Progenitor cell of endocrine pancreas (in vitro differentiated cells): ENCODE measurements at places on chromosomes 11 and 22.
A peak's percentile ranks its signal among the peaks of the same experiment; 100 is the strongest.

GRCh38 chr22:32531931-32532819, 57.6 kb downstream of the FBXO7 start:
- peak; percentile 21 for DNase-seq

DNA sequence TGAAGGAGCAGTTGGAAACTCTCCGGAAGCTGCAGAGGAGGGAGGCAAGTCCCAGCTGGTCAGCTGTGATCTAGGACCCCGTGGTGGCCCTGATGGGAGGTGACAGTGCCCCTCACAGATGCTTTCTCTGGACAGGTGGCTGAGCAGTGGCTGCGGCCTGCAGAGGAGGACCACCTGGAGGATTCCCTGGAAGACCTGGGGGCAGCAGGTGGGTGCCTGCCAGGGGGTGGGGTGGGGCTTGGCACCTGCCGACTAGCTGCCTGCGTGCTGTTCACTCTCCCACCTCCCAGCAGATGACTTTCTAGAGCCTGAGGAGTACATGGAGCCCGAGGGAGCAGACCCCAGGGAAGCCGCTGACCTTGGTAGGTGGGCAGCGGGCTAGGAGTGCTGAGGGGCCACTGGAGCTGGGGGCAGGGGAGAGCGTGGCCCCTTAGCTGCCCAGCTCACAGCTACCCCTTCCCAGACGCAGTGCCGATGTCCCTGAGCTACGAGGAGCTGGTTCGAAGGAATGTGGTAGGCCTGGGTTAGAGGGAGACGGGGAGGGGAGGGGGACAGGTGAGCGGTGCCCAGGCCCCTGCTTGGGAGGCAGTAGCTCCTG, 3.1 kb downstream of the SCO2 start:
- no peak for DNase-seq

GRCh38 chr11:27217948-27218420, 145.0 kb downstream of the CCDC34 start:
- DNase-seq: no peak

GRCh38 chr11:8967184-8967583, 2.9 kb upstream of the TMEM9B start:
- no peak for DNase-seq

- DNase-seq: no peak
Observed at GRCh38 chr11:101817581-101817980, 97.2 kb upstream of the CEP126 start.

- DNase-seq: no peak
Observed at GRCh38 chr11:4065601-4066377, 28.8 kb upstream of the RRM1 start.

DNA sequence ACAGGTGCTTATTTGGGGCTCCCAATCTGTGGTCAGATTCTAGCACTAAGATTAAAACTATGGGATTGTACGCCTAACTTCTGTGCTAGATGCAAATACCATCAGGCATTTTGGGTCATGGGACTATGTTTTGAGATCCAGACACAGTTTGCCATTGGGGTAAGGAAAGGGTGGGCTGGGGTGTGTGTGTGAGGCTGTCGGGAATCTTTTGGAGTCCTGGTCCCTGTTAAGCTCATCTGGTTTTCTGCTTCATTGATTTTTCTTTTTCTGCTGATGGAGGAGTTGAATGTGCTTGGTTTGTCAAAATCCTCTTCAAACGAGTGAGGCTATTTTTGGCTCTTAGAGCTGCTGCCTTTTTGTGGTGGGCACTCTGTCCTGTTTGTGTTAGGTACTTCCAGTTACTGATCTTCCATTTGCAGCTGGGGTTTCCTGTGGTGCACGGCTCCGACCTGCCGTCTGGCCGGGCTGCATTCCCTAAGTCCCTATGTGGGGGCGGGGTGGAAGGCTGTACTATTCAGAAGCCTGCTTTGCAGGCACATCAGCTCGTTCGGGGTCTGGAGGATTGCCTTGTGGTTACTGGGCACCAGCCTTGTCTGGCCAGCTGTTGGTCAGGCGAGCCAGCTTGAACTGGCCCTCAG, 2.9 kb downstream of the BCR start:
- no peak for DNase-seq

DNA sequence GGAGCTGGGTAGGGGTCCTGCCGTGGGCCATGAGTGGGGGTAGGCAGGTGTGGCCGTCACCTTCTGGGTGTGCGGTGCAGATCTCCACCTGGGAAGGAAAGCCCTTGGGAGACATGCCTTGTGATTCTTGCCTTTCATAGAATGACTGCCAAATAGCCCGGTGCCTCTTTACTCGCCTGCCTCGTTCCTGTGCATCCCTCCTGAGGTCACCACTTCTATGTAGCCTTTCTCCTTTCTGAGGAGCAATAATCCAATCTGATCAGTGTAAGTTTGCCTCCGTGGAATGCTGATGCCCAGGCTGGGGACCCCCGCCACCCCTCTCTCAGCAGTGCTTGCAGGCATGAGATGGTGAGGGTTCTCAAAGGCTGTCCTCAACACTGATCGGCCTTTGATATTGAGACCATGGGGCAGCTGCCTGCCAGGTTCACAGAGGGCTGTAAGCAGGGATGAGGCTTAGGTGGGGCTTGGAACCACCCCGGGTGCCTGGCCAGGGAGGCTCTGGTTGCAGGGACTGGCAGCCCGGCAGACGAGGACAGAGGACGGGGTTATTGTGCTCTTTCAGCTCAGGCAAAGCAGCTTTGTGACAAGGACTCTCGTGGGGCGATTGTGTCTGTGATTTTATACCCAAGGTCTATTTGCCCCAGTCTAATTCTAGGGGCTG, 86.1 kb upstream of the WNT7B start:
- DNase-seq: no peak

DNA sequence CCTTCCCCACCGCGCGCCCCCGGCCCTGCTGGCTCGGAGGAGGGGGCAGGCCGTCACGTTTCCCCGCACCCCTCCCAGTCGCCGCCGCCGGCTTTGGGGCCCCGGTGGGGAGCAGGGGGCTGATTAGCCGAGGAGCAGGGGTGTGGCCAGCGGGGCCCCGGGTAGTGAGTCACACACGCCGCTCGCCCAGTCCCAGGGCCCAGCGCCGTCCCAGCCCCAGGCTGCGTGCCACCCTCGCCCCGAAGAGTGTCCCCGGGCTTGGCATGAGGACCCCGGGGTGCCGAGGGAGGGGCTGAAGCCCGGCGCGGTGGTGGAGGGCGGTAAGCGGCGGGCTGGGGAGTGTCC, 34.4 kb downstream of the PRDM11 start:
- DNase-seq: peak; percentile 48

DNA sequence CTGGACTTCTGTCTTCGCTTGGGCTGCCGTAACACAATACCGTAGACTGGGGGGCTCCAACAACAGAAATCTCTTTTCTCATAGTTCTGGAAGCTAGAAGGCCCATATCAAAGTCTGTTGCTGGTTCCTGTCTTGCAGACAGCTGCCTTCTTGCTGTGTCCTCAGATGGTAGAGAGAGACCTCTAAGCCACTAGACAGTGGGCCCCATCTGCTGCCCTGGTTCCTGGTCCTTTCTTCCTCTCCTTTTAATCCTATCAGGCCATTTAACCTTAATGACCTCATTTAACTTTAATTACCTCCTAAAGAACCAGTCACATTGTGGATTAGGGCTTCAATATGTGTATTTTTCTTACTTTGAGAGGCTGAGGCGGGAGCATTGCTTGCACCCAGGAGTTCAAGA, 9.4 kb downstream of the CEP164 start:
- no peak for DNase-seq

DNA sequence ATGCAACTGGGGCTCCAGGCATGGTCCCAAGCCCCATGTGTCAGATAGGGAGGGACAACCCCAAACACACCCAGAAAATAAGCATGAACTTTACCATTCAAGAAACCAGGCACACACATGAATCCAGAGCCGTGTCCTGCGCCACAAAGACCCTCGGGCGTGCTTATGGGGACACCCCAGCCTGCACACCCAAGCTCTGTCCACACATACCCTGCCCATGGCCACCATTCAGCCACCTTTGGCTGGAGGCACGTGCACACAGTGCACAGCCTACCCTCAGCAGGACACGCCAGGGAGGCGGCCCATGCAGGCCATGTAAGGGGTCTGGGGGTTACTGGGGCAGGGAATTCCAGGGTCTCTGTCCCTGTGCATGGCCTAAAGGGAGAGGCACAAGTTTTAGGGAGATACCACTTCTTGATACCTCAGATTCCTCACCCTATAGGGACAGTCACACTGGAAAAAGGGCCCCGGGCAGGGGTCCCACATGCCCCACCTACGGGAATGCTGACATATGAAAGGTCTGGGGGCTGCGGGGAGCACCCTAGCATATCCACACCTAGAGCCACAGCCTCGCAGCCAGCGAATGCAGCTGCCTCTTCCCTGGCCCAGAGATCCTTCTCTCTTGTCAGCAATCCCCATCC, 20.6 kb downstream of the PACSIN2 start:
- DNase-seq: no peak

DNA sequence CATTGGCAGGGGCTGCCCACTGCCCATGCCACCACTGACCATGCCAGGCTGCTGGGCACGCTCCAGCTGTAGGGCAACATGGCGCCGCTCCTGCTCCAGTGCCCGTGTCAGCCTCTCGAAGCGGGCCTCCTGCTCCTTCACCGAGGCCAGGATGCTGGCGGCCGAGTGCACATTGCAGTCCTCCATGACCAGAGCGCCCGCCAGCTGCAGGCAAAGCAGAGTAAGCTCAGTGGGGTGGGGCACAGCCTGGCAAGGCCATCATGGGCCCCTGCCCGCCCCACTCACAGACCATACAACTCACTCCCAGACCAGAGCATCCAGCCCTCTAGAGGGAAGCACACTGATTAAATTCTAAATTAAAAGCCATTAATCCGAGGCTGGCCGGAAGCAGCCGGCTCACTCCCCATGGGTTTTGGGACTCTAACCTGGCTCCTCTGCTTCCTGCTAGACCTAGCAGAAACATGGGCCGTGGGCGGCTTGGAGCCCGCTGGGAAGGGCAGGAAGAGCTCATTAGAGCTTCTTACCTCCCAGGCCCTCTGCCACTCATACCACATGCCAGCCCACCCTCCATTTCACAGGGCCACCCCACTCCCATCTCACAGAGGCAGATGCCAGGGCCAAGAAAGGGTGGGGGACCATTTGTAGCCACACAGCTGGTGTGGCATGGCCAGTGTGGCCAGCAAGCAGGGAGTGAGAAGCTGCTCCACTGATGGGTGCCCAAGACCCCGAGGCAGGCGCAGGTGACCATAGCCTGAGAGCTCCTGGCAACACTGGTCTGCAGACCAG, 25.8 kb downstream of the ARVCF start:
- DNase-seq: no peak

DNA sequence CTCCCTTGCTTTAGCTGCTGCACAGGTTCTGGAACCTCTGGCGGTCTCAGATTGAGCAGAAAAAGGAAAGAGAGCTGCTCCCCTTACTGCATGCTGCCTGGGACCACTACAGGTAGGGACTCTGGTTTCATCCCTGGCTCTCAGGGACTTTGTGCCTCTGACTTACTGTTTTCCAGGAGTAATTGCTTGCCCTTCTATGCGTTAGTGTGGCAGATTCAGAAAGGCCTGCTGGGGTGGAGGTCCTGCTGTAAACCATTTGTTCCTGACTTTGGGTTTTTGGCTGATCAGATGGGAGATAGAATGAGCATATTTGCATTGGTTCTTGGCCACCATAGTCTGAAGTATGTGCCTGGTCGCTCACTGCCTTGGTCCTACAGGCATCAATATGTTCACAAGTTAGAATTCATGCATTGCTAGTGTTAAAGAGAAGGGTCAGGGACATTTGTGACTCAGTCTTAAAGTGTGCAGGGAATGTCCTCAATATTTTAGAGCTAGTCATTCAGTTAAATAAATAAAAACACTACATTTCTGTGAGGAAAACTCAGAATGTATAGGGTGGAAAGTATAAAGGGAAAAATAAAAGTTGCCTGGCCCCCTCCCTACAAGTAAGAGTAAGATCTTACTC, 78.0 kb downstream of the PISD start:
- DNase-seq: no peak

DNA sequence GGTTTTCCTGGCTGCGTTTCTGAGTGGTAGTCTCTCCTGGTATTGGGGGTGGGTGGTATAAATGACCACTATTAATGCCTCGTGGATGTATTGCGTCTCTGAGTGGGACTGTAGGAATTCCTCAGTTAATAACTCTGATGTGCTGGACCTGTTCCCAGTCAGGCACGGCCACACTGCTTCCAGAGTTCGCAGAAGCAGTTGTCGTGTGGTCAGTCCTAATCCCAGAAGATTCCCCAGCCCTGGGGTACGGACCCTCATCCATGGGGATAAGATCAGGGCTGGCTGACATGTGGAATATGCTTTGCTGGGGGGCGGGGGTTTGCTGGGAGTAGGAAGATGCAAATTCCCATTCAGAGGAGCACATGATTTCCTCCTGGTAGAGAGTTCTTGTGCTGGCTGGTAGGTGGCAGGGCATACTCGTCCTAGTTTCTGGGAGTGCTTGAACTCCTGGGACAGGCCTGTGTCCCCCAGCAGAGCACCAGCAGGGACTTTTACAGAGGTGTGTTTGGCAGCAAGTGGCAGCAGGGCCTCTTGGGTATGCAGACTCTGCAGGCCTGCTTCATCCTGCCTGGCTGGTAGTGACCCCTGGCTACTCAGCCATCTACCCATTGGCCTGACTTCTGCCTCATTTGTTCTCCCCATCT, 157.4 kb downstream of the NAV2 start:
- DNase-seq: no peak

GRCh38 chr11:73916435-73916834, 34.4 kb upstream of the DNAJB13 start:
- DNase-seq: no peak

DNA sequence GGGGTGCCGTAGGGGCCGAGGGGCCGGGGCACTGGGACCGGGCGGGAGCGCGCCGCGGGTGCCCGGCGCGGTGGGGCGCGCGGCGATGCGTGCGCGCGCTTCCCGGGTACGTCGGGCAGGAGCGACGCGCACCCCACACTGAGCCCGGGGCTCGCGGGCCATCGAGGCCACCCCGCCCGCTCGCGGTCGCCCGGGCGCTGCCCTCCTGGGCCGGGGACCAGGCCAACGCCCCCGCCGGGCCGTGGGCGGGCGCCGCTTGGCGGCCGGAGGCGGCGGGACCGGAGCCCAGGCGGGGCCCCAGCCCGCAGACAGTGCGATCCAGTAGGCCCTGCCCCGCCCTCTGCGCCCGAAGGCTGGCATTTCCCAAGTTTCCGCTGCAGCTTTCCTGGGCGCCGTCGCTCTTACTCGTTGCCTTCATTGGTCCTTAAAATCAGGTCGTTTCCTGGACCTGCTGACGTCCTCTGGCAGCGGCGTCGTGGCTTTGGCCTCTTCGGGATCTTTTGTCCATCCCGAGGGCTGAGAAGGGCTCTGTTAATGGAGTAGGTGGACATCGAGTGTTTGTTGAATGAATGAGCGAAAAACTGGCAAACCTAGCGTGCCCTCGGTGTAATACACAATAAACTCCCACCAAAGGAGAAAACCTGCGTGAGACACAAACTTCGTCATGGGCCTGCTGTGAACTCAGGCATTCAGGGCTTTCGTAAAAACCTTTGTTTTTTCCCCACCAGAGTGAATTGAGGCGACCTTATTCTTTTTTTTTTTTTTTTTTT, 638 bp downstream of the PARVA start:
- DNase-seq: peak; percentile 65
